ENCODE measurements at places on chromosomes 1 and 21. TPM values are rescaled to one million over a fixed set of nuclear protein-coding genes. Genes with fewer than 3 reads are reported as not detected.

The LY9 gene
- 4.7 TPM for total RNA-seq

The CFAP126 gene
- total RNA-seq: not detected

The PAX7 gene
- not detected for total RNA-seq

The PYHIN1 gene
- total RNA-seq: 4.2 TPM

The LCE4A gene
- total RNA-seq: not detected

The CHI3L1 gene
- 51.3 TPM for total RNA-seq

- H3K27ac ChIP-seq: peak overlapping the region; percentile 87
- peaks cover 96% of the 10 kb centered on the region for H3K4me1 ChIP-seq
- H3K4me3 ChIP-seq: no peak overlapping the region
Observed at GRCh38 chr1:19369396-19370090, 57.4 kb downstream of the SLC66A1 start.

- H3K36me3 ChIP-seq: no peaks in the 10 kb centered on the region
- no peak for DNase-seq
- H3K27me3 ChIP-seq: no peaks in the 10 kb centered on the region
Observed at GRCh38 chr1:226349801-226350518, 41.0 kb upstream of the LIN9 start.

- peak overlapping the region; percentile 82 for H3K27ac ChIP-seq
- peaks cover 71% of the 10 kb centered on the region for H3K4me1 ChIP-seq
- H3K36me3 ChIP-seq: peaks cover 52% of the 10 kb centered on the region
- no peaks in the 10 kb centered on the region for H3K27me3 ChIP-seq
Observed at GRCh38 chr1:109927911-109928321, 17.3 kb downstream of the CSF1 start.

GRCh38 chr1:232568906-232569553 lies 60.9 kb downstream of the SIPA1L2 start:
- H3K36me3 ChIP-seq: no peaks in the 10 kb centered on the region
- H3K27me3 ChIP-seq: no peaks in the 10 kb centered on the region
- H3K4me1 ChIP-seq: no peaks in the 10 kb centered on the region
- no peak overlapping the region for H3K4me3 ChIP-seq
- no peak overlapping the region for H3K27ac ChIP-seq

GRCh38 chr1:62625415-62625814 lies 28.1 kb downstream of the ANGPTL3 start:
- H3K27ac ChIP-seq: no peak overlapping the region
- no peaks in the 10 kb centered on the region for H3K36me3 ChIP-seq
- H3K4me1 ChIP-seq: no peaks in the 10 kb centered on the region

DNA sequence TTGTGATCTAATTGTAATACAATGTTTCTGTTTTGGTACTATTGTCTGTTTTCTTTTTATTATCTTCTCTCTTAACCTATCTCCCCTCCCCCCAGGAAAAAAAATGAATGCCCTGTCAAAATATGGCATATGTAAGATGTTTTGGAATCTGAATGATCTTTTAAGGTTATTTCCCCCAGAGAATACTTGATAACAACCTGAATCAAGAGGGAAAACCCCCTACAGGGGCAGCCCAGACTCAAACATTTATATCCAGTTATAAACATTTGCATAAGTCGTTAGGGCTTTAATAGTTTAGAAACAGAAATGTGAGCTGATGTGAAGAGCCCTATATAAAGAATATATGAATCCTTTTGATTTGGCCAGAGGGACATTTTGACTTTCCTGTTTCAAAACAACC lies 169.5 kb downstream of the VAV3 start:
- H3K27me3 ChIP-seq: no peaks in the 10 kb centered on the region
- no peaks in the 10 kb centered on the region for H3K36me3 ChIP-seq
- H3K4me3 ChIP-seq: no peak overlapping the region
- H3K27ac ChIP-seq: no peak overlapping the region
- DNase-seq: no peak

DNA sequence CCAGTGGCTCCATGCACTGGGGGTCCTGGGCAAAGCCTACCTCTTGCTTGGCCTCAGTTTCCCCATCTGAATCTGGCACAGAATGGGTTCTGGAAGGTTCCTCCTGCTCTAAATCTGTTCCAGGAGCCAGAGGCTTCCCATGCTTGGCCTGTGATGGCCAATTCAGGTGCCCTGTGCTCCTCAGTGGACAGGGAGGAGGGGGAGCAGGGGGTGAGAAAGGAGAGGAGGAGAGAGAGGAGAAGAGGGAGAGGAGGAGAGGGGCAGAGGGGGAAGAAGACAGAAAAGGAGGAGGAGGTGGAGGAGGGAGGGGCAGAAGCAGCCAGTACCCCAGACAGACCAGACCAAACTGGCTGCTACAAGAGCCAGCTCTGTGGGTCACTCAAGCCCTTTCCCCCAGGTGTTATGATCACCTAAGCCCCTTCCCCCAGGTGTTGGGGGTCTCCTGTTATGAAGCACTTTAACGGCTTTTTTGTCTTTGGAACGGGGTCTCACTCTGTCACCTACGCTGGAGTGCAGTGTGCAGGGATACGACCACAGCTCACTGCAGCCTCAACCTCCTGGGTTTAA lies 43.7 kb downstream of the TRIM11 start:
- H3K27me3 ChIP-seq: no peaks in the 10 kb centered on the region
- H3K36me3 ChIP-seq: no peaks in the 10 kb centered on the region
- H3K4me3 ChIP-seq: no peak overlapping the region
- H3K27ac ChIP-seq: no peak overlapping the region

GRCh38 chr1:76240316-76240715 lies 165.8 kb downstream of the ST6GALNAC3 start:
- H3K36me3 ChIP-seq: no peaks in the 10 kb centered on the region
- H3K27ac ChIP-seq: no peak overlapping the region
- H3K4me1 ChIP-seq: no peaks in the 10 kb centered on the region

DNA sequence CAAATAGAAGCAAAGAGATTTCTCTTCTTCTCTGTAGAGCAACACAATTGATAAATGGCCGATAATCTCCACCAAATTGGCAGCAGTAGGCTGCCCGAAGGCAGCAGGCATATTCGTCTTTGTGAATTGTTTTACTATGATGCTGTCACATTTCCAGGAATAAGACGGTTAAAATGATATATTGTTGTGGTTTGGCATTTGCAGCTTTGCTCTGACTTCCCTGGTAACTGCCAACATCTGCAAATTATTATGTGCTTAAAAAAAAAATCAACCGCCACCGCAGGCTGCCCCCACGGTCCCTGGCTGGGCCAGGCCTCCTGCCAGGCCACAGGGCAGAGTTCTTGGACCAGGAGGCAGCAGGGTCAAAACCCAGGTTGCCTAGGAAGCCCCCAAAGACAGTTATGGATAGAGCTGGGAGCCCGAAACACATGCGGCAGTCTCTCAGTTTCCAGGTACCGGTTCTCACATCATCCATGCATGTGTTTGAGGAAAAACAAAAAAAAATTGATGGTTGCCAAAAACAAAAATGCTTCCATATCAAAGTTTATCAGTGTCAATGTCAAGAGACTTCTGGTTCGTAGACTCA lies 179.3 kb downstream of the ETS2 start:
- H3K36me3 ChIP-seq: no peaks in the 10 kb centered on the region
- H3K4me1 ChIP-seq: peaks cover 59% of the 10 kb centered on the region
- H3K4me3 ChIP-seq: no peak overlapping the region

DNA sequence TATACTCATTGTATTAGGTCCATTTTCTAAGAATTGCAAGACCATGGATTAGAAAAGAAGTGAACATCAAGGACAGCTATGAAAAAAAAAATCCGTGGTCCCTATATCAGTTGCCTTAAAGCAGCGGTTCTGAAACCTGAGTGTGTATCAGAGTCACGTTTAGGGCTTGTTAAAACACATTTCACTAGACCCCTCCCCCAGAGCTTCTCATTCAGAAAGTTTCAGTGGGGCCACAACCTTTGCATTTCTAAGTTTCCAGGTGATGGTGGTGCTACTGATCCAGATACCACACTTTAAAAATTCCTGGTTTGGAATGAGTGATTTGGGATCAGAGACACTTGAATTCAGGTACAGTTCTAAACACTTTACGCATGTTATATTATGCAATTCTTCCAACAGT lies 96.1 kb upstream of the PRMT6 start:
- H3K36me3 ChIP-seq: no peaks in the 10 kb centered on the region
- no peak overlapping the region for H3K27ac ChIP-seq
- no peaks in the 10 kb centered on the region for H3K4me1 ChIP-seq
- no peak for DNase-seq

GRCh38 chr21:37769656-37770055 lies 146.6 kb downstream of the KCNJ6 start:
- H3K27ac ChIP-seq: no peak overlapping the region
- H3K36me3 ChIP-seq: no peaks in the 10 kb centered on the region
- H3K4me1 ChIP-seq: no peaks in the 10 kb centered on the region
- H3K27me3 ChIP-seq: no peaks in the 10 kb centered on the region
- H3K4me3 ChIP-seq: no peak overlapping the region

- no peak overlapping the region for H3K27ac ChIP-seq
- peaks cover 31% of the 10 kb centered on the region for H3K36me3 ChIP-seq
- no peak for DNase-seq
- no peaks in the 10 kb centered on the region for H3K27me3 ChIP-seq
- no peaks in the 10 kb centered on the region for H3K4me1 ChIP-seq
Observed at GRCh38 chr1:176157995-176158394, 49.1 kb downstream of the COP1 start.

- H3K4me3 ChIP-seq: no peak overlapping the region
- peaks cover 30% of the 10 kb centered on the region for H3K4me1 ChIP-seq
- no peaks in the 10 kb centered on the region for H3K27me3 ChIP-seq
- DNase-seq: no peak
- H3K27ac ChIP-seq: no peak overlapping the region
- no peaks in the 10 kb centered on the region for H3K36me3 ChIP-seq
Observed at GRCh38 chr1:52028328-52028727, 5.3 kb downstream of the KTI12 start.

DNA sequence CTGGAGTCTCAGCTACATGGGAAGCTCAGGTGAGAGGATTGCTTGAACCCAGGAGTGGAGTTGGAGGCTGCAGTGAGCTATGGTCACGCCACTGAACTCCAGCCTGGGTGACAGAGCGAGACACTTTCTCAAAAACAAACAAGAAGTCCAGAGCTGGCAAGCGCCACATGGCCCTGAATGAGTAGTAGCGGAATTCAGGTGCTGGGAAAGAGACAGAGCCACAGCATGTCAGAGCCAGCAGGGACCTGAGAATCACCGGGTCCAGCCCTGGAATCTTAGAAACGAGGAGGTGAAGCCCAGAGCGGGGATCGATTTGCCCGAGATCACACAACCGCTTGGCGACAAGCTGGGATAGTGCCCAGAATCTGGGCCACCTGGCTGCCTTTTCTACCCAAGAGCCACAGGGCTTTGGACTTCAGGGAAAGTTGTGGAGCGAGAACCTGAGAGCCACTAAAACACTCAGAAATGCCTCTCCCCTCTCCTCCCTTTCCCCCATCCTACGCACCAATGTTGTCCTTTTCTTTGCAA lies 9.8 kb downstream of the ARL8A start:
- H3K27me3 ChIP-seq: no peaks in the 10 kb centered on the region
- peaks cover 61% of the 10 kb centered on the region for H3K4me1 ChIP-seq
- peak overlapping the region; percentile 93 for H3K27ac ChIP-seq
- DNase-seq: no peak
- H3K36me3 ChIP-seq: no peaks in the 10 kb centered on the region

DNA sequence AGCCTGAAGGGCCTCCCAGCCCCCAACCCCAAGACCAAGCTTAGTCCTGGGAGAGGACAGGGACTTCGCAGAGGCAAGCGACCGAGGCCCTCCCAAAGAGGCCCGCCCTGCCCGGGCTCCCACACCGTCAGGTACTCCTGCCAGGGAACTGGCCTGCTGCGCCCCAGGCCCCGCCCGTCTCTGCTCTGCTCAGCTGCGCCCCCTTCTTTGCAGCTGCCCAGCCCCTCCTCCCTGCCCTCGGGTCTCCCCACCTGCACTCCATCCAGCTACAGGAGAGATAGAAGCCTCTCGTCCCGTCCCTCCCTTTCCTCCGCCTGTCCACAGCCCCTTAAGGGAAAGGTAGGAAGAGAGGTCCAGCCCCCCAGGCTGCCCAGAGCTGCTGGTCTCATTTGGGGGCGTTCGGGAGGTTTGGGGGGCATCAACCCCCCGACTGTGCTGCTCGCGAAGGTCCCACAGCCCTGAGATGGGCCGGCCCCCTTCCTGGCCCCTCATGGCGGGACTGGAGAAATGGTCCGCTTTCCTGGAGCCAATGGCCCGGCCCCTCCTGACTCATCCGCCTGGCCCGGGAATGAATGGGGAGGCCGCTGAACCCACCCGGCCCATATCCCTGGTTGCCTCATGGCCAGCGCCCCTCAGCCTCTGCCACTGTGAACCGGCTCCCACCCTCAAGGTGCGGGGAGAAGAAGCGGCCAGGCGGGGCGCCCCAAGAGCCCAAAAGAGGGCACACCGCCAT lies 21.9 kb upstream of the ARF1 start:
- peaks cover 13% of the 10 kb centered on the region for H3K27me3 ChIP-seq
- H3K36me3 ChIP-seq: no peaks in the 10 kb centered on the region
- H3K4me3 ChIP-seq: peak overlapping the region; percentile 33

DNA sequence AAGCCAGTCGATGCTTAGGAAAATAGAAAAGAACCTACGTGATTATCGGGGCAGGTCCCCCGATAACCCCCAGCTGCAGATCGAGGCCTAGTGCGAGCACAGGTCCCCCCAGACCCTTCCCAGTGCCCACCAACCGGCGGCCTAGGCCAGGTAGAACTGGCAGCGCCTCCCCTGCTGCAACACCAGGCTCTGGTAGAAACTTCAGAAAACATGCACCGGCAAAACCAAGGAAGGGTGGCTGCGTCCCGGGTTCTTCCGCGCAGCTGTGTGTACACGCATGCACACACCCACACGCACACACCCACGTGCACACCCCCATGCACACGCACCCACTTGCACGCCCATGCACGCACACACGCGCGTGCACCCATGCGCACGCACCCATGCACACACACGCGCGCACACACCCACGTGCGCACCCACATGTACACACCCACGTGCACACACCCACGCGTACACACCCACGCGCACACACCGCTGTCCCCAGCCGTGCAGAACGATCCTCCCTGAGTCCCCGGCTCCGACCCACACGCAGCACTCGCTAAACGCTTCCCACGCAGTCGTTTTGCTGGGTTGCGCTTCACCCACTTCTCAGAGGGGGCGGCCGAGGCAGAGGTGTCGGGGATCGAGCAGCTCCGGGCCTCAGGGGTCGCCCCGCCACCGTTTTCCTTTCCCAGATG lies 5.2 kb downstream of the TSPEAR start:
- H3K36me3 ChIP-seq: no peaks in the 10 kb centered on the region
- DNase-seq: peak; percentile 34
- H3K27ac ChIP-seq: no peak overlapping the region
- no peak overlapping the region for H3K4me3 ChIP-seq
- peaks cover 14% of the 10 kb centered on the region for H3K27me3 ChIP-seq

Data from vagina (tissue), 2 donors.